NCI-H1105 (cell line): ENCODE measurements at places on chromosomes 16 and 17.

DNA sequence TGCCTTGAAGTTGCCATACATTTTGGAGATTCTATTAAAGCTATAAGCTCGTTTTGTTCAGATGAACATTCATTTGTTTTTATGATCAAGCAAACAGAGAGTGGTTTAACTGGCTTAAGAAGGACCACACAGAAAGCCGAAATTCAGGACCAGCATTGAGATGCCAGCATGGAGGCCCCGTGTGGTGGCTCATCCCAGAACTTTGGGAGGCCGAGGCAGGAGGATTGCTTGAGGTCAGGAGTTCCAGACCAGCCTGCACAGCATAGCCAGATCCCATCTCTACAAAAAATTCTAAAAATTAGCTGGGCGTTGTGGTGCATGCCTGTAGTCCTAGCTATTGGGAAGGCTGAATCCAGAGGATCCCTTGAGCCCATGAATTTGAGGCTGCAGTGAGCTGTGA, 45.9 kb upstream of the KIFC3 start:
- DNase-seq, result no peak

DNA sequence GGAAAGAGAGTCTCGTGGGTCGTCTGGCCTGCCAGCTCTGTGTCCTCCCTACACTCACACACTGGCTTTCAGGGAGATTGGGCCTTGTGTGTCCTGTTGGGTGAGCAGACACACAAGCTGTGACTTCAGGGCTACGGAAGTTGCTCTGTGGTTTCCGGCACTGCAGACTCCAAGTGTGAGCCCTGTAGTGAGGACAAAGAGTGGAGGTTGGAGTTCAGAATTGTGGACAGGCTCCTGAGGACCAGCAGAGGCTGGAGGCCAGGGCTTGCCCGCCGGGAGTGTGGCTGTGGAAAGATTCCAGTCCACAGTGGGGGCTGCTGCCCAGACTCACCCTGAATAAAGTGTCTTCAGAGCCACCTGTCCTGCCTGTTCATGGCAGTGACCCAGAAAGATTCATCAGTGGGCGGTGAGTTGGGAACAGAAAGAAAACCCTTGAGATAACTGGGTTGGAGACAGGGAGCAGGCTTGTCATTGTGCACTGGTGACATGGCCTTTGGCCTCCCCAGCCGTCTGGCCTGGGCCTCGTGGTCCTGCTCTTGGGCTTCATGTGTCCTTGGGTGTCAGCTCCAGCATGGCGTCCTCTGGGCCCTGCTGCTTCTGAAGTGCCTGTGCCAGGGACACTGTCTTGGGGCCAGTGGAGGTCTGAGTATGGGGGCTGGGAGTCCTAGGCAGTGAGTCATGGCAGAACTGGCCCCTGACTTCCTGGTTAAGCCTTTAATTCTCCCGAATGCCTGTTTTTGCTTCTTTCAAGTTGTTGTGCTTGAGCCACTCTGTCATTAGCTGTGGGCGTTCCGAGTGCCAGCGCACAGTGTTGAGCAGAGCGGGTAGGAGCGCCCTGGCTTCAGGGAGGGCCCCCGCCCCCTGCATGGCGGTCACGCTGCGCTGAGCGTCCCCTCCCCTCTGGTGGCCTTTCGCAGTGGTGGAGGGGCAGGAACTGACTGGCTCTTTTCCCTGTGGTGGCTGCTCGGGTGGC, 19.9 kb upstream of the ZNF750 start:
- no peak for DNase-seq

DNA sequence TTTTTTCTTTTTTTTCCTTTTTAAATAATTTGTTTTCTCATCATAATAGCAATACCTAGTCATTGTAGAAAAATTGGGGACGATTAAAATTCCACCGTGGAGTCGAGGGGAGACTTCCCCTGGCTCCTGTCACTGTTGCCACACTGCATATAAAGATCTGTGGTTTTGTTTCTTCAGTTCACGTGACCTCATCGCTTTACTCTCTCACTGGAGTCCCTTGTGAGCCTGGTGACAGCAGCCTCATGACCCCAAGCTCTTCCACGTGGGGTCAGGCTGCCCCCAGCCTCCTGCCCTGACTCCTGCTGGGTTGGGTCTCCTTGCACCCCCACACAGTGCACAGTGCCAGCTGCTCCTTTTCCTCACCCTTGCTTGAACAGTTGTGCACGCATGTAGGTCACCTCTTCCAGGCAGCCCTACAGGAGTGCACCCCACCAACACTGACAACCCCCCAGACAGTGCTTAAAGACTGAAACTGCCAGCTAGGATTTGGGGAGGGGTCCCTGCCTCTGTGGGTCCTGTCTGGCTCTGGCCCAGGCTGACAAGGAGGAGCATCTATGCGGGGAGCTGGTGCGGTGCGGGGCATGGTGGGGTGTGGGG, 7.3 kb upstream of the METRNL start:
- no peak for DNase-seq

- DNase-seq, result no peak
Observed at GRCh38 chr16:47884116-47884725, 271.6 kb downstream of the ABCC12 start.

GRCh38 chr17:67509390-67510287, 132.6 kb downstream of the PITPNC1 start:
- no peak for DNase-seq

- DNase-seq, result no peak
Observed at GRCh38 chr16:74605332-74605731, 1.6 kb downstream of the GLG1 start.

GRCh38 chr16:51807551-51807950, 656.5 kb upstream of the SALL1 start:
- DNase-seq, result no peak

GRCh38 chr17:40063187-40063771, 514 bp downstream of the THRA start:
- peak; percentile 1 for DNase-seq

GRCh38 chr17:76255801-76256429, 9.2 kb upstream of the UBALD2 start:
- no peak for DNase-seq

- DNase-seq, result no peak
Observed at GRCh38 chr17:79829004-79829403, 10.2 kb downstream of the CBX4 start.

DNA sequence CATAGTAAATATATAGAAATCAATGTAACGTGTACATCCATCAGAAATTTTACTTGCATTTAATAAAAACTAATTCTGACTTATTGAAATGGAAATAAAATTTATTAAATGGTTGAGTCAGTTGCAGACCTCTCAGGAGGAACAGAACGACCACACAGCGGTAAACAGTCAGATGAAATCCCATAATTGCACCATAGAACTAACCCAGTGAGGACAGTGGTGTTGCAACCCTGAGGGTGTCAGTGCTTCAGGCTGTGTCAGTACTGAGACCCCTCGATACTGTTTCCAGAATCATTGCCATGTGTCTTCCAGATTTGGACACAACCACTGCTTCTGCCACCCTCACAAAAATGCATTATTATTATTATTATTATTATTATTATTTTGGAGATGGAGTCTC, 29.0 kb upstream of the SSTR2 start:
- no peak for DNase-seq

GRCh38 chr17:28726226-28726626, at the start of gene TLCD1:
TSS of gene TLCD1 (minus strand) at chr17:28726233. CDS start at chr17:28726097, 136 bp downstream.
- peak; percentile 65 for DNase-seq

- DNase-seq, result no peak
Observed at GRCh38 chr16:86898386-86898785, 320.0 kb downstream of the FOXL1 start.

- no peak for DNase-seq
Observed at GRCh38 chr16:51231702-51232101, 80.6 kb upstream of the SALL1 start.
